ENCODE measurements at places on chromosomes 6 and 20.

- DNase-seq, result no peak
Observed at GRCh38 chr20:18090477-18090876, 32.8 kb upstream of the OVOL2 start.

- no peak for DNase-seq
Observed at GRCh38 chr6:16470502-16471221, 232.3 kb downstream of the GMPR start.

- DNase-seq, result no peak
Observed at GRCh38 chr6:113893866-113894265, 36.7 kb downstream of the MARCKS start.

GRCh38 chr6:110629153-110629552 is 152.7 kb upstream of the SLC22A16 start:
- no peak for DNase-seq

GRCh38 chr6:91672201-91672600 is 1085.3 kb upstream of the MAP3K7 start:
- no peak for DNase-seq

DNA sequence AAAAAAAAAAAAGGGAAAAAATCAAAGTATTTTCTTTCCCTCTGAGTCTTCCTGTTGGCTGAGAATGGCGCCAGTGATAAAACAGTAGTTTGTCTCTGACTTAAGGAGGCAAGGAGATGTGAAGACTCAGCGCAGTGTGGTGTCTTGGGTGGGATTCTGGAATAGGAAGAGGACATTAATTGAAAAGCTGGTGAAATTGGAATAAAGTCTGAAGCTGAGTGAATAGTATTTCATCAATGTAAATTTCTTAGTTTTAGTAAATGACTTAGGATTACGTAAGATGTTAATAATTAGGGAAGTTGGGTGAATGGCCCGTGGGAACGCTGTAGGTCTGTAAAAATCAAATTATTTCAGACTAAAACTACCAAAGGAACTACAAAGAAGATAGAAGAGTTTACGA is 122.8 kb upstream of the ZNF217 start:
- DNase-seq, result no peak

- DNase-seq, result peak; percentile 52
Observed at GRCh38 chr20:3423126-3423525, 15.7 kb upstream of the DNAAF9 start.

GRCh38 chr20:24684956-24685691 is 215.7 kb downstream of the SYNDIG1 start:
- no peak for DNase-seq

DNA sequence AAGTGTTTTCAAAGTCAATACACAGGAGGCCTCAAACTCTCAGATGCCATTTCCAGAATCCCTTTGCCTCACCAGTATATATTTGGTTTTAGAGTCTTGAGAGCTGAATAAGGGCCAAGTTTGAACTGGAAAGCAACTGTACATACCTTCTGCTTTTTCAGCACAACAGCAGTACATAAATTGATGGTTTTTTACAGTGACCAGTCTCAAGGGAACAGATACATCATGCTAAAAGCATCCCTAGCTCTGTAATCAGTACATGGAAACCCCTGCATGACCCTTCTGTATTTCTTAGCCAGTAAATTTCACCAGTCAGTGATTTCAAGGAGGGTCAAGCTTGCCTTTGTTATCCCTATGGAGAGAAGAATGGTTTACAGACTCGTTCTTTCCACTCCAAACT is 40.6 kb upstream of the ECHDC1 start:
- no peak for DNase-seq

- DNase-seq, result no peak
Observed at GRCh38 chr6:104301951-104302350, 557.8 kb downstream of the HACE1 start.

DNA sequence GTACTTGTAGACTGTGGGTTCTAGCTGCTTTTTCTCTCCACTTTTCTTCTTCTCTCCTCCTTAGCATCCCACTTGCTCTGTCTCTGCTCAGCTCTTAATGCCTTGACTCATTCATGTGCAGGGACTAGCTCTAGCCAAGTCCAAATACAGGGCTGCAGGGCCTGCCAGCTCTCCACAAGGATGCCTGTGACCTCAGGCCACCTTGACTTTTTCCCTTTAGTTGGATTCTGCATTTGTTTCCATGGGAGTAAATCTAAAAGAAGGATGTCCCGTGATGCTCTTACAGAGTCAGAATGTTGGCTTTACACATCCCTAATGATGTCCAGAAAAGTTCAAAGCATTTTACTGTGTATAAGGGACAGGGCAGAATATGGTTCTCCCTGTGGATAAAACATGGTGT is 101.8 kb upstream of the PREP start:
- DNase-seq, result no peak

GRCh38 chr6:132733283-132733682 is 19.4 kb upstream of the VNN1 start:
- no peak for DNase-seq

DNA sequence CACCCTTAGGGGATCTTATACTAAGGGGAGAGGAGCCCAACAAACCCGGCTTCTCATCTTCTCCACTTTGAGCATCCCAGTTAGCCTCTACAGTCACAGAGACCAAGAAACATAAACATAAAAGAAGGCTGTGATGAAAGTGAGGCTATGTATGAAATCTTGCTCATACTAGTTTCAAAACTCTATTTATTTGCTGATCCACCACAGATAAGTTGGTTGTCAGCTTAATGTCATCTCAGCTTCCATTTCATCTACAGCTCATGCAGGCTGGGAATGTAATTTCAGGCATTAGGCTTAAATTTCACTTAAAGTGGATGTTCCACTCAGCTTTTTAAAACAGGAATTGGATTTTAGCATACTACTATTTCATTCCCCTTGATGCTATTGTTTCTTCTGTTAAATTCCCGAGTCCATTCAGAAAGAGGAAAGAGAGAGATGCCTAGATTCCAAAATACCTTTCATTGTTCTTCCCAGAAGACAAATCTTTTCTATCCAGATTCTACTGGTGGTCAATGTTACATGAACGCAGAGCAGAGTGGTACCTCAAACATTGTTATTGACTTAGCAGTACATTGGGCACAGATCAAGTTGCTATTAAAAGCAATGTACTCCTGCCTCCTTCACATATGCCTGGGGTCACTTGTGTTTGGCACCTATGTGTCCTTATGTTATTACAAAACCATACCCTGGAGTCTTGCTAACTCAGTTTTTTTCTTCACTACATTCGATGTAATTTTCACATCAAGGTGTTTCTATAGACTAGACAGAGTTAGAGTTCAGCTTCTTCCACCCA is 149.0 kb downstream of the HACE1 start:
- DNase-seq, result no peak

DNA sequence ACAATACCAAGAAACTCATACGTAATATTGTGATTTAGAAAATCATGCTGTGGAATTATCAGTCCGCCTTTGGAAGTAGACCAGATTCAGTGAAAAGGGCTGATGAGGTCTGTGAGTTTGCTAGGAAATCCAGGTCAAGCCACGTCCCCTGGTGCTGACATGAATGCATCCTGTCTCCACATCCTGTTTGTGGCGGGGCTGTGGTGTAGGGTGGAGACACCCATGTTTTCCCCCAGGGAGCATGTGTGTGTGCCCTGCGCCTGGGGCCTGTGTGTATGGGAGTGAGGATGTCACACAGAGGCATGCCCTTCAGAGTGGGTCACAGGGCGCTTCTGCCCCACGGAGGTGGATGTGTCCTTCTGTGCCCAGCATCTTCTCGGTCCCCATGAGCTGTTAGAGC is 109.1 kb downstream of the SASH1 start:
- DNase-seq, result no peak

DNA sequence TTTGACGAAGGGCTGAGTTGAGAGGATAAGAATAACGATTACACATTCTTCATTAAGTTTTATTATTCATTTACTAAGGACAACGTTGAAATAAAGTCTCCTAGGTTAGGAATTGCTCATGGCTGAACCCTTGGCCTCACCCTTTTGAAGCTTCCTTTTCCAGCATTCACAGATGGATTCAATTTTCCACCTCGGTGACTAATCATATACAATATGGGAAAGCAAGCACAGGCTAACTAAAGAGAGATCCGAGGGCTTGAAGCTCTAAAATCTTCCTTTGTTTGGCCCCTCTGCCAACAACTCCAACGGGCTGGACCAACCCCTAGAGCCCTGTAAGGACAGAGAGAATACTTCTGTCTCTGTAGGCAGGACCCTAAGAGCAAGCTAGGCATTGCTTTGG is 159.5 kb downstream of the SOD2 start:
- no peak for DNase-seq

GRCh38 chr20:37316116-37316774 is 26.8 kb downstream of the MANBAL start:
- no peak for DNase-seq

- DNase-seq, result no peak
Observed at GRCh38 chr20:54347166-54347833, 128.1 kb upstream of the DOK5 start.

All from NT2/D1 (cell line).